ENCODE measurements at places on chromosomes 11 and 22.

DNA sequence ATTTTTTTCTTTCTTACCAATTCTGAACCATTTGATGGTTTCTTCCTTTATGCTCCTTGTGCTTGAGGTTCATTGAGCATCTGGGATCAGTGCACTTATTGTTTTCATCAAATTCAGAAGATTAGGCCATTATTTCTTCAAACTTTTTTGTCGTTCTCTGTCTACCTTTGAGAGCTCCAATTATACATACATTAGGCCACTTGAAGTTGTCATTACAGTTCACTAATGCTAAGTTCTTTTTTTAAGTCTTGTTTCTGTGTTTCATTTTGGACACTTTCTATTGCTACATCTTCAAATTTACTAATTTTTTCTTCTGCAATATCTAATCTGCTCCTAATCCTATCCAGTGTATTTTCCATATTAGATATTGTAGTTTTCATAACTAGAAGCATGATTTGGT, 40.8 kb downstream of the CDPF1 start:
- DNase-seq, result no peak

- DNase-seq, result no peak
Observed at GRCh38 chr22:43128116-43128515, 15.1 kb downstream of the MCAT start.

DNA sequence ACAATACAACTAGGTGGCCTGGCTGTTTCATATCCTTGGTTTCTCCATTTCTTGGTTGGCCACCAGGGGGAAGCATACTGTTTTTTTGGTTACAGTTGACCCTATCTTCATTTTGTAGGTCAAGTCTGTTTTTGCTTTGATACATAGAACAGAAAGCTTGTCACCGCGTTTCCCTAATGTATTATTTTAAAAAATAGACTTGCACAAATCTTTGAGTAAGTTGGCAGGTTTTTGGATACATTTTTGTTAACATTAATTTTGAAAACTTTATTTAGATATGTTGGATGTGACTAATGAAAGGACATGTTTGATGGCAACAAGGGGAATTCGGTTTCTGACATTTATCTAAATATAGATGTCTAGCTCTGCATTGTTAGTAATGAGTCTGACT, 3.0 kb downstream of the NCR3LG1 start:
- peak; percentile 78 for DNase-seq

- DNase-seq, result peak; percentile 51
Observed at GRCh38 chr11:94134651-94135512, 6.2 kb downstream of the PANX1 start.

DNA sequence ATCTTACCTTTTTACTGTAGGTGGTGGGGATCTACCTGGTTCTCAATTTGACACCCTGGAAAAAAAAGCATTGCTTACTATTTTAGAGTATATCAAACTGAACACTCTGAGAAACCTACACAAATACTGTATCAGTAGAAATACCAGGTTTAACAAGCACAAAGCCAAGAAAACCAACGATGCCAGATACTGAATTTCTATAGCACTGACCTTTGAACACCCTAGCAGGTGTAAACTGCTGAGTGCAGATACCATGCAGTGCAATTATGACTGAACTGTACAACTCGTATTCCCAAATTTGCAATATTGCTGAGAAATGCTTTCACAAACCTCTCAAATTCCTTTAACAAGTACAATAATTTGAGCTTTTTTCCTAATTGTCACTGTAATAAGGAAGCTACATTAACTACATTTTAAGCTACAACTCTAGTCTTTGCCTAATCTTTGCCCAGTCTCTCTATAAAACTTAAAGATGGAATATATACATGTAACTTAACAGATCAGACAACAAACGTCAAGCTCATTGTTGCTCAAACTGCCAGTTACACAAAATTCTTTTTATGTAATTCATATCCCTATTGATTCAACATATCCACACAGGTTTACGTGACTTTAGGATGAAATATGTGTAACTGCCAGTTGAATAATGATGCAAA, 8.9 kb downstream of the TAF1D start:
- DNase-seq, result no peak

DNA sequence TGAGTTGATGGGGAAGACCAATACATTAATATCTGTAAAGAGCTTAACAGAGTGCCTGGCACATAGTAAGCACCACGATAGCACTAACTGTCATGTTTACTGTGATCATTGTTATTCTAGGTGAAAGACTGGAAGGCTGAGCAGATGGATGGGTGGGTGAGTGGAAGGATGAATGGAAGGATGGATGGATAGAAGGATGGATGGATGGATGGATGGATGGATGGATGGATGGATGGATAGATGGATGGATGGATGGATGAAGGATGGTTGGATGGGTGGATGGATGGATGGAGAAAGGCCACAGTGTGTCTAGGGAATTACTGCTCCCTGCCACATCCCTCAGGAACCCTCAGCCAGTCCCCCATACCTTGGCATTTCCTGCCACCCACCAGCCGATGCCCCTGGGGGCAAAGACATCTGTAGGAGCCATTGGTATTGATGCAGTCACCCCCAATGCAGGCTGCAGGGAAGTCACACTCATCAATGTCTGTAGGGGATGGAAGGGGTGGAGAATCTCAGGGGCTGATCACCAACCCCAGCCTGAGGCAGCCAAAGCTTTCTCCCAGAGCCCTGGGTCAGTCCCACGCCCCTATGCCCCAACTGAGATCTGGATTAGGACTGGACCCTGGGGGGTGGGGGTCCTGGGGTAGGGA, 15.3 kb downstream of the LTBP3 start:
- no peak for DNase-seq

DNA sequence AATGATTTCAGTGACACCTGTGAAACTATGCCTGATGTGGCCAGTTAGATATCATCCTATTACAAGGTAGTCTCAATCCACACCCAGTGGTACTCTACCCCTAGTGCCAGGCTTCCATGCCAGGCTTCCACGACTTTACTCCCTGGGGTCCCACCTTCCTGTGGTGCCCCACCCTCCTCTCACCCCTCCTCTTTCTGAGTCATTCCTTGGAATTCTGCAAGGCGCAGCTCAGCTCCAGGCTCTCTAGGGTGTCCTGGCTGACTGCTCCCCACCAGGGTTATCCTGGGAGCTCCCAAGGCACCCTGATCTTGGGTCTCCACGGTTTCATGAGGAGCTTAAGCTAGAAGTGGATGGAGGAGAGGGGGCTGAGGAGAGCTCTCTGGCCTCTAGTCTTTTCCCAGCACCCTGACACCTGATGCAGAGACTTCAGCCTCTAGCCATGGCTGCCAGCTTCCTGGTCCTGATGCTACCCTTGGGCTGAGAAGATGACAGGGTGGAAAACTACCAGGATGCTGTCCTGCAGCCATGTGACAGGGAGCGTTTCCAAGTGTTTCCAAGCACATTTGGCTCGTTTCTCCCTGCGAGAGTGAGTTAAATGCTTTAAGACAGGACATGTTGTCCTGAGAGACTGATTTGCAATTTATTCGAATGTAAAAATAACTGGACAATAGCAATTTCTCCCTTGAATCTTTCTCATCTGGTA, 1461.2 kb downstream of the TBC1D22A start:
- DNase-seq, result no peak

GRCh38 chr11:113242767-113243397, 71.5 kb upstream of the TTC12 start:
- DNase-seq, result peak; percentile 62

GRCh38 chr11:123139206-123139605, 55.8 kb downstream of the CLMP start:
- no peak for DNase-seq

DNA sequence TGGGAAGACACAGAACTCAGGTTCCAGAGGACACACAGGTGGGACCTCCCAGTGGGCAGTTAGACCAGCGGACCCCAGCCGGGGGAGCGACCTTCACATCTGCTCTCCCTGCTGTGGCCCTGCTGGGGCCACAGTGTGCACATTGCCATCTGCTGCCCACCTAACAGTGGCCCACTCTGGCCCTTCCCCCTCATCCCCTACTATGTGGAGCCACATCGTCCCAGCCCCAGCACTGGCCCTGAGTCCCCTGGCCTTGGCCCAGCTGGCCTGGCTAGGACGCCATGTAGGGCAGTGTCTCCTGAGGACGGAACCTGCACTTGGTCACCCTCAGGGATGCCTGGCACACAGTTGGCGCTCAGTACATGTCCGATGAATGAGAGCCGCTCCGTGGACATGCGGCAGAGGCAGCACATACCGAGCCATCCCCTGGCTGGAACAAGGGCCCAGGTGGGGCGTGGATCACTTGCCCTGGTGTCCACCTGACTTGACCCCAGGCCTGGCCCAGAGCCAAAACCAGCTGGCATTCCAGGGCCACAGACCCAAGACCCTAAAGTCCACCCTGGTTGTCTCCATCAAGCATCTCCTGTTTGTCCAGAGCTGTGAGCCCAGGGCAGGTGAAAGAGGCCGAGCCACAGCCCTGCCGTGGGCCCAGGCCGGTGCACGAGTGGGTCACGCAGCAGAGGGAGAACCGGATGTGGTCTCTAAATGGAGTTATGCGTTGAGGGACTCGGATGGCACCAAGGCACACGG, 93.1 kb upstream of the FGF3 start:
- no peak for DNase-seq

DNA sequence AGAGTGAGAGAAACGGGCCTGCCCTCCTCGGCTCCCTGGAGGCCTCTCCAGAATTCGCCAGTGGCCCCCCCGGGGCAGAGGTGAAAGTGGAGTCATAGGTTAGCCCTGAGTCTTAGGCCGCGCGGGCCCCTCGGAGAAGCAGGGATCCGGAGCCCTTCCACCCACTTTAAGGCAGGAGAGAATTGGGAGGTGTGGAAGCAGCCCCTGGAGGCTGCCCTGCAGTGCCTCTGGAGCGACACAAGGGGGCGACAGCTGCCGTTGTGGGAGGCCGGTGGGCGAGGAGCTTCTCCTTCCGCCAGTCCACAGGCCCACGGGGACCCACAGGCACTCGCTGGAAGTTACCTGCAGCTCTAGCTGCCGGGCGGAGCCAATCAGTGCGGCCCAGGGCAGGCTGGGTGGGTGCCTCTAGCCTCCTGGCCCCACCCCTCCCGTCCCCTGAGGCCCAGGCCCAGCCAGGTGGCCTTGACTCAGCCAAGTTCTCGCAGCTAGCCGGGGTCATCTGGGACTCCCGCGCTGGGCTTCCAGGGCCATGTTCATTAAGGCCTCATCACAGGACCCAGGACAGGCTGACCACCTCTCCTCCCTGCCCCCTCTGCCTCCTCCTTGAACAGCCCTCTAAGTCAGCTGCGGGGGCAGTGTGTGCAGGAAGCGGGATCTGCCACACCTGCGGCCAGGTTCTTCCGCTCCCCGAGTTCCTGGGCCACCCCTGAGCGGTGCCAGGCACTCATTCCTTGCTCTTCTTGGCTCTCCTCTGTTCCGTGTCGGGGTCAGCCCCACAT, 5.0 kb downstream of the DGKZ start:
- DNase-seq, result peak; percentile 73

DNA sequence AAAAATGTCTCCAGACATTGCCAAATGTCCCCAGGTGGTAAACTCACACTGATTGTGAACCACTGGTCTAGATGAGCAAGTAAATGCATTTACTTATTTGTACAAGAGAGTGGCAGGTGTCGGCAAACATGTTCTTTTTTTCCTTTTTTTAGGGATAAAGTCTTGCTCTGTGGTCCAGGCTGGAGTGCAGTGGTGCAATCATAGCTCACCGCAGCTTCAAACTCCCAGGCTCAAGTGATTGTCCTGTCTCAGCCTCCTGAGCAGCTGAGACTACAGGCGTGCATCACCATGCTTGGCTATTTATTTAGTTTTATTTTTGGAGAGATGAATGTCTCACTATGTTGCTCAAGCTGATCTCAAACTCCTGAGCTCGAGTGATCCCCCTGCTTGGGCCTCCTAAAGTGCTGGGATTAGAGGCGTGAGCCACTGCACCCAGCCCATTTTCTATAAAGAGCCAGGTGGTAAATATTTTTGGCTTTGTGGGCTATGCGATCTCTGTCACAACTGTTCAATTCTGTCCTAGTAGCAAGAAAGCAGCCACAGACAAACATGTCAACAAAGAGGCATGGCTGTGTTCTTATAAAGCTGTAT, 1.4 kb downstream of the VPREB1 start:
- DNase-seq, result no peak

DNA sequence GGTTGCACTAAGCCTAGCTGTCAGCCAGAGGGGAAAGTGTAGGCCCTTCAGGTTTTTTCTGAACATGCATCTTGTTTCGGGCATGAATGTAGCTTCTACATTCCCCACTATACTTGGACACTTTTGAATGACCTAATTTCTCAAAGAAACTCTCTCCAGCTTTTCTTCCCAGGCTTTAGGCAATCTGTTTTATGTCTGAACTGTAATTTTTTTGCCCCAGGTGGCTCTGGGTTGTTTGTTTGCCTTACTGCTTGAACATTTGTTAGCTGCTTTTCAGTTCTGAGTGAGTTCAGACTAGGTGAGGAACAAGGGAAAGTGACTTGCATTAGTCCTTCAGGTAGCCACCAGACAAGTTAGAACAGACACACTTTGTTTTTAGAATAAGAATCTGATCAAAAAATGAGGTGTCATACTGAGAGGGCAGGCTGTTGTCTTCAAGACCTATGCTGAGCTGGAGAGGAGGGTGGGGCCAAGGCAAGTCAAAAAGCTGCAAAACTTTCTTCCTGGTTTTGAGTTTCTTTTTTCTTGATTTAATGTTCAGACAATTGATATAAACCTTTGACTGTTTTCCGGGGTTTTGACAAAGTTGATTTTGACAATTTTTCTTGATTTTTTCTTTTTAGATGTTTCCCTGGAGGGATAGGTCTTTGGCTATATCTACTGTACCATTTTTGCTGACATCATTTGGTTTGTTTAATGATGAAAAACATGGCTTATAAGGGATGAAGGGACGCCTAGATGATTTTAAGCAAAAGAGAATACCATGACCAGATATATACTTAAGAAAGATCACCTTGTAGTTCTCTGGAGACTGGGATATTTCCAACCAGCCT, 182.8 kb downstream of the WNT11 start:
- peak; percentile 3 for DNase-seq

GRCh38 chr11:36438126-36438525, 71.9 kb downstream of the TRAF6 start:
- DNase-seq, result no peak

DNA sequence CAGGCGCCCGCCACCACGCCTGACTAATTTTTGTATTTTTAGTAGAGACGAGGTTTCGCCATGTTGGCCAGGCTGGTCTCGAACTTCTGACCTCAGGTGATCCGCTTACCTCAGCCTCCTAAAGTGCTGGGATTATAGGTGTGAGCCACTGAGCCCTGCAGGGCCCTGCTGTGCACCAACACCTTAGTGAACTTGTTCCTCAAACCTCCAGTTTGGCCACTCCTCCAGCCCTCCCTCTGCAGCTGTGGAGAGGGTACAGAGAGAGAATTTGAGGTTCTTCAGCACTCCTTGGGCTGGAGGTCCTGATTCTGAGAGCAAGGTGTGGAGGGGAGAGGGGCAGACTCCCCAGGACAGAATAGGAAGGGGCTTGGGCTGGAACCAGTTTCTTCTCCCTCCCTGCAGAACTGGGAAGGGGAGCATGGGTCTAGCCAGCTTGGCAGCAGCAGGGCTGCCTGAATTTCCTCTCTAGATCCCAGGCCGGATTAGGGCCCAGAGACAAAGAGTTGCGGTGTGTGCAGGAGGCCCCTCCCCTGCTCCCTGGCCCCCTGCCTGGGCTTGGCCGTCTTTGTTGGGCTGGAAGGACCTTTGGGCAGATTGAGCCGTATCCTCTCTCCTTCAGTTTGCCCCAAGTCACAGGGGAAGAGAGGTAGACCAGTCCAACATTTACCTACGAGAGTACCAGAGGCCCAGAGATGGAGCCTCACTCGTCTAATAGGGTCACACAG, 2.3 kb upstream of the PEX16 start:
- no peak for DNase-seq
